GF-D8 (cell line): ENCODE measurements at places on chromosomes 13 and 19.
A peak's percentile ranks its signal among the peaks of the same experiment; 100 is the strongest.

DNA sequence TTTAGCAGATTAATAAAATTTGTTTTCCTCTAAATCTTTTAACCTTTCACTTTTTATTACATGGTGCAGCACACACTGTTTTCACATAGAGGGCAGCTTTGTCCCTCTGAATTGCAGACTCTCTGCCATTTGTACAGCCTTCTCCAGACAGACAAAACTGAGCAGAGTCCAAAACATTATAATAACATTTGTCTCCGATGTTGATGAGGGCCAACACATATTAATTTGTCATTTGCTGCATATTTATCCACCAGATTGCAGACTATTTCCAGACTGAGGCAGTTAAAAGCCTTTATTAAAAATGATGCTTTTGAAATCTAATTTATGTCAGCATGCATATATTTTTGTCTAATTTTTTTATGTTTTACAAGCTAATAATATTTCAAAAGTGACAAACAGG lies 1251.9 kb upstream of the SLC10A2 start:
- DNase-seq: no peak

GRCh38 chr19:5228932-5229777 lies 111.5 kb downstream of the PTPRS start:
- no peak for DNase-seq

DNA sequence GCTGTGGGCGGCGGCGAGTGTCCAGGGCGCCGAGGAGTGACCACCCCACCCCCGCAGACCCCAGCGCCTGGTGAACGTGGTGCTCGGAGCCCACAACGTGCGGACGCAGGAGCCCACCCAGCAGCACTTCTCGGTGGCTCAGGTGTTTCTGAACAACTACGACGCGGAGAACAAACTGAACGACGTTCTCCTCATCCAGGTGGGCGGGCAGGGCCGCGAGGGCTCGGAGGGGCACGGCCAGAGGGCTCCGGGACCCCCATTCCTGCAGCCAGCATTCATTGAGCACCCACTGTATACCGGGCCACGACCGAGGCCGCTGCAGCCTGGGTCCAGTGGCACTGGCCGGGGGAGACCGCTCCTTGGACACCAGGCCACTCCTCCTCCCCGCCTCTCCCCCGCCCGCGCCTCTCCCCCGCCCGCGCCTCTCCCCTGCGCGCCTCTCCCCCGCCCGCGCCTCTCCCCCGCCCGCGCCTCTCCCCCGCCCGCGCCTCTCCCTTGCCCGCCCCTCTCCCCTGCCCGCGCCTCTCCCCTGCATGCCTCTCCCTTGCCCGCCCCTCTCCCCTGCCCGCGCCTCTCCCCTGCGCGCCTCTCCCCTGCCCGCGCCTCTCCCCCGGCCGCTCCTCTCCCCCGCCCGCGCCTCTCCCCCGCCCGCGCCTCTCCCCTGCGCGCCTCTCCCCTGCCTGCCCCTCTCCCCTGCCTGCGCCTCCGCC lies 3.2 kb downstream of the PRTN3 start:
- DNase-seq: no peak

DNA sequence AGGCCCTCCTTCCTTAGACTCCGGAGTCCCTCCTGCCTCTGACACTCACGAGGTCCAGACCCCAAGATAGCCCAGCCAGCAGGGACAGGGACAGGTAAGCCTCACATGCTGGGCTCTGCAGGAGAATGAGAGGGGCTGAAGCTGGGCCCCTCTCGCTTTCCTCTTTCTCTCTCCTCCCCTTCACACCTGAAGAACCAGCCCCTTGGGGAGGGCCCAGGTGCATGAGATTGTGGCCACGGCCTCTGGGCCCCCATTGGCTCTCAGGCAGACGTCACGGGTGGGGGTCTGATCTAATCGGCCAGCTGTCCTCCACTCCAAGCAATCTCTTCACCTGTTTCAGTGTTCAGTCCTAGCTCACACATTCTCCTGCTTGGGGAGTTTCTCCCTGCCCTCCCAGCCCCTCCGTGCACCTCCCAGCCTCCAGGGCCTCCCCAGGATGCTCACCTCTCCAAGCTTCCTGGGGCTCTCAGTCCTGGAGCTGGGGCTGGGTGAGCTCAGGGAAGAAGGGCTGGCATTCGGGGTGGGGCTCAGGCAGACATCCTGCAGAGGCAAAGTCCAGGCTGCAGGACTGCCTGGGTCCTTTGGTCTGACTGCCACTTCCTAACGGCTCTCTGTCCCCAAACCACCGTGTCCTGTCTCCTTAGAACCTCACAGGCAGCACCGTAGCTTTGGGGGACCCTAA lies 2.8 kb downstream of the TMEM150B start:
- no peak for DNase-seq

DNA sequence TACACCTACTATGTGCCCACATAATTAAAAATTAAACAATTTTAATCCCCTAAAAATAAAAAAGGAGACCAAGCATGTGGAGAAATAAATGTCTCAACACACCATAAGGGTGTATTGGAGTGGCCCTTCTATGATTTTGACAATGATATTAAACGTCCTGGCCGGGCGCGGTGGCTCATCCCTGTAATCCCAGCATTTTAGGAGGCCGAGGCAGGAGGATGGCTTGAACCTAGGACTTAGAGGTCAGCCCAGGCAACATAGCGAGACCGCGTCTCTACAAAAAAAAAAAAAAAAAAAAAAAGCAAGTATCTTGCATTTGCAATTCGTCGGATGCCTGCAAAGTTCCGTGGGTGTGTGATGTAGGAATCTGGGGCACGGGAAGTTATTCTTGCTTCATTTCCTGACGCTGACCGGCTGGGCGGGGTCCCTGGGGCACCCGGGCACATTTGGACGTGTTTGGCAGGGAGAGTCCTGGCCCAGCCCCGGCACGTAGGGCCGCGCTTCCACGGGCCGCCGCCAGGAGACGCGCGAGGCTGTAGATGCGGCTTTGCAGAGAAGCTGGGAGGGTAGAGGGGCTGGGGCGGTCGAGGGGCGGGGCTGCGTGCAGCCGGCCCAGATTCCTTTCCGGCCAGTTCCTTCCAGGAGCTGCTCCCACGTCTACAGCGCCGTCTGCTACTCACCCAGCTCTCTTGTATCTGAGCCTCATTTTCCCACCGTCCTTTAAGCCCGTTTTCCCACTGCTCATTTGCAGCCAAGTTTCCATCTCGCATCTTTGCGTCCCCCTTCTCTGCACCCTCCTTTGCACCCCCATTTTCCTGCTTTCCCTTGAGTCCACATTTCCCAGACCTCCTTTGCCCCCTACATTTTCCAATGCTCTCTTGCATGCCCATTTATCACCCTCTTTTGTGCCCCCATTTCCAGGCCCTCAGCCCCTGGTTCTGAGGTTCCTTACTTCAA lies 2.2 kb upstream of the TSPAN16 start:
- DNase-seq: peak; percentile 93

GRCh38 chr19:3360421-3361383 lies 5.7 kb upstream of the NFIC start:
- peak; percentile 46 for DNase-seq

DNA sequence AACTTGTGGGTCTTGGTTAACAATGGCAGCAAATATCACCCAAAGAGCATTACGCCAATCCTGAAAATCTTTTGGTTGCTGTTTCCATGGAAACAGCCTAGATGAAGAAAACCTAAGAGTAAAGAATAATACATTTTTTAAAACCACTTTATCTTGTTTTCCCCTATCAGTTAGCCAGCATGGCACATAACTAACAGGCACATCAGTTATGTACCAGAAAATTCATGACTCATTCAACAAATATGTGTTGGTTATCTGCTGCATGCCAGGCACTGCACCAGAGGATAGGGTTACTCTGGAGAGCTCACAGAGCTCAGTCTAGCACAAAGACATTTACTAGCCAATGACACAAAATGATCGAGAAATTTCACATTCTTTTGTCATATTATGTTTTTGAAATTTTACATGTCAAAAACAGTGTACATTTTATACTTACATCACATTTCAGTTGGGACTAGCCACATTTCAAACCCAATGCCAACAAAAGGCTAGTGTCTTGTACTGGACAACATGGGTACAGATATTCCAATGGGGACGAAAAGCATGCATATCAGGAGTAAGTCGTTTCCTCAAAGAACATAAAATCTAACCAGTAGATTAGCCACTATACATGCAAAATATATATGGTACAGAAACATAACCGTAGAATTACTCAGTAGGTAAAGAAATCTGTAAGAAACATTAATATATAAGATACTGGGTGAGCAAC lies 20.3 kb downstream of the LNX2 start:
- no peak for DNase-seq

DNA sequence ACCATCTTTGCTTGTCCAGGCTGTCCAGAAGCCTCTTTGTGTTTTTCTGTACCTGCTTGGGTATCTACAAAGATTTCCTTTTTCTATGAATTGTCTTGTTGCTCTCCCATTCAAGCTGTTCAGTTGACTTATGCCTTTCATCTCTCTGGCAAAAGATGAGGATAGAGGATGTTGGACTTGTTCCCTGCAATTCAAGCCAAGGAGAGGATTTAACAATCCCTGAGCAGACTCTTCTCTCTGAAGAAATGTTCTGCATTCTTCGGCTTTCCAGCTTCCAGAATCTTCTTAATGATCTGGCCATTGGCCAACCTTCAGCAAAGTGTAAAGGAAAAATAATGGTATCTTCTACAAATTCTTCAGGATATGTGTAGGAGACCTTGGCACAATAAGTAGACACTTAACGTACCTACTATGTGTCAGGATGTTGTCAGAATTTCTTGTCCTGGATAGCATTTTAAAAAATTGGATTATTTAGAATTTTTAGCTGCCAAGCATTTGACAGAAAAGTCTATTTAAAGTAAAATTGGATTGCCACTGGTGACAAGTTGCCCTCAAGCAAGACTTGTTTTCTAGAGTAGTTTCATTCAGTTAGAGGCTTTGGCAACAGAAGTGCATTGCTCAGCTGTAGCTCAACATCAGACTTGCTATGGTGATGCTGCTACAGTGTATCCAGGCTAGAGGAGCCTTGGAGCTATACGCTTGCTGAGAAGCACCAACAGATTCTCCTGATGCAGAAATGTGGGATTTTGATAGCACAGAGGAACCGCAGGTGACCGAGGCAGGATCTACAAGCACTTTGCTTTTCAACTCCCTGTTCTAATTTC lies 455.7 kb downstream of the SUCLA2 start:
- no peak for DNase-seq

- DNase-seq: no peak
Measured at GRCh38 chr13:26460648-26461047, 96.8 kb upstream of the WASF3 start.

- no peak for DNase-seq
Measured at GRCh38 chr13:94660695-94661326, 51.5 kb downstream of the SOX21 start.
